ENCODE measurements at places on chromosomes 7 and 10. TPM values are rescaled to one million over a fixed set of nuclear protein-coding genes. Genes with fewer than 3 reads are reported as not detected.

Gene EIF4H
- total RNA-seq: 326 TPM

Gene VGF
- 8.9 TPM for total RNA-seq

Gene SAMD9
- 5.9 TPM for total RNA-seq

Gene ZNF107
- 2.6 TPM for total RNA-seq

Gene TMEM178B
- 1.5 TPM for total RNA-seq

Gene EGR2
- 0.26 TPM for total RNA-seq

Gene KCNIP2
- 0.98 TPM for total RNA-seq

Gene GRID1
- 0.41 TPM for total RNA-seq

Gene CLRN3
- total RNA-seq: not detected

Gene ZNF488
- total RNA-seq: 11.0 TPM
